ENCODE measurements at places on chromosomes 3 and 15.

DNA sequence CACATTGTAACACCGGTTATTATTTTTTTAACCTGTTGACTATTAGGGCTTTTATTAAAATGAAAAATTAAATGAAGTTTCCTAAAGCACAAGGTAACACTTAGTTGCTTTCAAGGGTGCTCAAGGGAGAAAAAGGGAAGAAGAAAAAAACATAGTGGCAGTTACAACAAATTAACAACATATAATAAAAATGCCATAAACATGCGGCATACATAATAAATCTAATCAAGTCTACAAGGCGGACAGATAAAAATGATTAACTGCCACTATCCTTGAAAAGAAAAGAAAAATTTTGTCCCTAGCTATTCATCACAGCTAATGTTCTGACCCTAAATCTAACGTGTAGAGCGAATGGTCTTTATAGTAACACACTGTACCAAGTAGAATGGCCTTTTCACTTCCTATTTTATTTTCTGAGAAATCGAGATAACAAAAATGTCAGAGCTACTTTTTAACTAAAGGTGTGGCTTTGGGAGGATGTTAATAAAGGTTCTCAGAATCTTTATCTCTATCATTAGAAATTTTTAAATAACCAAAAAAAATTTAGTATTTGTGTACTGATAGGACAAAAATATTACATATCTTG lies 194.9 kb downstream of the FOXP1 start:
- no peak for DNase-seq

GRCh38 chr3:14320219-14320618 lies 82.2 kb upstream of the SLC6A6 start:
- DNase-seq: no peak

GRCh38 chr3:100518983-100519382 lies 26.6 kb downstream of the TMEM45A start:
- no peak for DNase-seq

DNA sequence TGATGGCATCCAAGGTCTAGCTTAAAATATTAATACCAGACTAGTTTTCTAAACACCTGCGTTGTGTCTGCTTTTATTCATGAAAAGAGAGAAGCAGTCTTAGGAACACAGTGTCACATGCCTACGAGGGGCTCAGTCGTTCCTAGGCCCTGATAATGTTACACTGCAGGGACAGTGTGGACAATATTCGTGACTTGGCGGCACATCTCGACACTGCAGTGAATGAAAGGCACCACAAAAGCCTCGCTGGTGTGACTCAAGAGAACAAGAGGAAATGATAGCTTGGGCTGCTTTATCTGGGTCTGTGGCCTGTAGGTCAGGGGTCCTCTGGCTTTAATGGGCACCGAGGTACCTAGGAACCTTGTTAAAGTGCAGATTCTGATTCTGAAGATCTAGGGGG lies 226.7 kb downstream of the PDZRN3 start:
- peak; percentile 42 for DNase-seq

DNA sequence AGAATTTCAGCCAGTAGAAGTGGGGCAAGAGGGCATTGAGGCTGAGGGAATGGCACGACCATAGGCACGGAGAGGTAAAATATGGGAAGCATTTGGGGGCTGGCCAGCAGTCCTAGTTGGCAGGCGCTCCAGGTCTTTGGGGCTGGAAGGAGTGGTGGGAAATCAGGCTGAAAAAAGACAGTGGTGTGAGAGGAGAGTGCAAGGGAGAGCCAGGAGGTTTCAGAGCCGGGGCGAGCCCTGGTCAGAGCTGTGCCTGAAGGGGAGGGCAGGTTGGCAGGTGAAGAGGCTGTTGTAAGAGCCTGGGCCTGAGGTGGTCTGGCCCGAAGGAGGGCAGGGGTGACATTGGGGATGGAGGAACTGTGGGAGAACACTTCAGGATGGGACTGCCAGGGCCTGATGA lies 1.6 kb upstream of the IDH3A start:
- DNase-seq: no peak

- peak; percentile 48 for DNase-seq
These were observed 62.9 kb upstream of the SPRED1 start for GRCh38 chr15:38189671-38190295.

DNA sequence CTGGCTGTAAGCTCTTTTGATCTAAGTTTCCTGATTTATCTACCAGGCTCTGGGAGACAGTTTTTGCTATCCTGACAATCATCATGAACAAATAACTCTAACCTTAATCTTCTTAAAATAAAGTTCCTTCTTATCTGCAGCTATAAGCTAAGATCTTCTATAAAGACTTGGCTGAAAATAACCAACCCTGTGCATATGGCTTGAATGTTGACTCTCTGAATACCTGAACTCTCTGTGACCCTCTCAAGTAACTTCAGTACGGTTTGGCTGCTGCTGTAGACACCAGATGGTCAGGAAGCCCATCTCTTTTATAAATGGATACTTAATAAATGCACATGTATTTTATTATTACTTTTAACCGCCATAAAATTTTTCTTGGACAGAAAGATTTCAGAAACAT lies 412.4 kb upstream of the CBLB start:
- no peak for DNase-seq

- no peak for DNase-seq
These were observed 10.8 kb downstream of the TF start for GRCh38 chr3:133756716-133757694.

GRCh38 chr3:52777959-52778805 lies 783 bp downstream of the ITIH1 start:
- DNase-seq: peak; percentile 35

- DNase-seq: peak; percentile 89
These were observed 34.9 kb downstream of the MORF4L1 start for GRCh38 chr15:78907577-78907976.

GRCh38 chr3:96169111-96169766 lies 645.2 kb upstream of the EPHA6 start:
- DNase-seq: peak; percentile 52

GRCh38 chr15:73344056-73344455 lies 24.7 kb downstream of the HCN4 start:
- no peak for DNase-seq

DNA sequence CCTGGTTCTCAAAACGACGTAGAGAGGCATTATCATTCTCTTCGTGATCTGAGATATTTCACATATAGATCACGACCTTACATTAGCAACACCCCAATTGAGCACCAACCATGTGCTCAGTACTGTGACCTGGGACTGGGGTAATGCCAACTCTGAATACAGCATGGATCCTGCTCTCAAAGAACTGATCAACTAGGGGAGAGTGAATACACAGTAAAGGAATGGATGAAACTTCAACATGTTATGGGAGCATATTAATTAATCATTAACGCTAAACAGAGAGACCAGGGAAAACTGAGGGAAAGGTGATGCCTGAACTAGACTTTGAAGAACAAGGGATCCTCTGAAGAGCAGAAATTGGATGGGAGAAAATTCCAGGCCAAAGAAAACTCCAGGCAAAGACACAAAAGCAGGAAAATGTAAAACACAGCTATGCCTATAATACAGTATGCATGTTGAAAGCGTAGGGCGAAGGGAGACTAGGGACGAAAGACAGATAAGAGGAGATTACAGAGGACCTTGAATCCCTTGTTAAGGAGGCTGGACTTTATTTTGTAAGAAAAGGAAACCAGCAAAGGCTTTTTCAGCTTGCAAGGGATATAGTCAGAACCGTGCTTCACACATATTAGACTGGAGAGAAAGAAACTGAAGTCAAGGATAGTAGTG lies 105.7 kb downstream of the ANO10 start:
- DNase-seq: no peak
